ENCODE measurements at places on chromosomes 13 and 19.

GRCh38 chr13:28338006-28338574 lies 156.8 kb downstream of the FLT1 start:
- DNase-seq: no peak

DNA sequence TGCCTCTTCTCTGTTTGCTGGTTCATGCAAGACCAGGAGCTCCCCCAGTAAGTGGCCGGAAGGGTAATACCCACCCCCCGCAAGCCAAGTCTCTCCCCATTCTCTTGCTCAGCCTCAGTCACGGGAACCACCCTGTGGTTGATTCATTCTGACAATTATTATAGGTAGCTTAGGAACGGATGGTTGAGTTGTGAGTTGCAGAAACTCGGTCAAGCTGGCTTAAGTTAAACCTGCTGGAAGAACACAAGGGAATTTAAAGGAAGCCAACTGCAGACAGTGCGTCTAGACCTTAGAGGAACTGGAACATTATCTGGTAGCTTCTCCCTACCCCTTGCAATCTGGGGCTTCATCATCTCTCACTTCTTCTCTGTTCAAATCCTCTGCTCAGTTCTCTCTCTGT lies 8.9 kb downstream of the FPR1 start:
- DNase-seq: no peak

- no peak for DNase-seq
Observed at GRCh38 chr19:43760941-43761340, 6.2 kb upstream of the SMG9 start.

DNA sequence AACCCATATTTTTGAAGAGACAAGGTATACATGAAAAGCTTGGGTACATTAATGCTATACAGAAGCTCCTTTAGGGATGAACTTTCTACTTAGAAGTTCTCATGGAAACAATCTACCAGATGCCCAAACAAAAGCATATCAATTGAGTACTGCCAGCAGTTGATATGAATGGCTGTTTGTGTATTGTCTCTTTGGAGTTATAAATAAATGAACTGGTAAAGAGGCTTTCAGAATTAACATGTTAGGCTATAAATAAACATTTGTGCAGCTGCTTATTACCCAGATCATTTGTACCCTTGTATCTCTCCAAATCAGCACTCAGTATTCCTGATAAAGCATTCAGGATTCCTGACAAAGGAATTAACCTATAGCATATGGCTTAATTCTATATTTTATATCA lies 418.9 kb downstream of the FGF14 start:
- DNase-seq: no peak

DNA sequence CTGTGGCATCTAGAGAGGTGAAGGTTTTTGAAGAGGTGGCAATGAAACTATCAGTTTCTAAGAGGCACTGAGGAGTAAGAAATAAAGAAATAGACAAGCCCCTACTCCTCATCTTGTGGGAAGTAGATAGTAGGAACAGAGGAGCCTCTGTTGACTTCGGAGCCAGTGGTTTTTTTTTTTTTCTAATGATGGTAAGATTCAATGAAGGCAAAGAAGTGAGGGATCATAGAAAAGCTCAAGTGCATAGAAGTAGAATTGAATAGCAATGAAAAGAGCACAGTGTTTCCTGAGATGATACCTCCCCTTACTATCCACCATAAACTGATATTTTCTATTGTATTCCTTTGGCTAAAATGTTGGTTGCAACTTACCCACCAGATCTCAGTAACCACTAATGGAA lies 46.3 kb downstream of the FREM2 start:
- no peak for DNase-seq

- DNase-seq: no peak
Observed at GRCh38 chr19:16383584-16384161, 59.0 kb downstream of the KLF2 start.

GRCh38 chr13:112453874-112454647 lies 77.9 kb downstream of the SPACA7 start:
- no peak for DNase-seq

GRCh38 chr19:1400281-1401137 lies 833 bp downstream of the GAMT start:
- DNase-seq: peak; percentile 40

- DNase-seq: no peak
Observed at GRCh38 chr13:110559429-110559943, 2.0 kb downstream of the RAB20 start.

DNA sequence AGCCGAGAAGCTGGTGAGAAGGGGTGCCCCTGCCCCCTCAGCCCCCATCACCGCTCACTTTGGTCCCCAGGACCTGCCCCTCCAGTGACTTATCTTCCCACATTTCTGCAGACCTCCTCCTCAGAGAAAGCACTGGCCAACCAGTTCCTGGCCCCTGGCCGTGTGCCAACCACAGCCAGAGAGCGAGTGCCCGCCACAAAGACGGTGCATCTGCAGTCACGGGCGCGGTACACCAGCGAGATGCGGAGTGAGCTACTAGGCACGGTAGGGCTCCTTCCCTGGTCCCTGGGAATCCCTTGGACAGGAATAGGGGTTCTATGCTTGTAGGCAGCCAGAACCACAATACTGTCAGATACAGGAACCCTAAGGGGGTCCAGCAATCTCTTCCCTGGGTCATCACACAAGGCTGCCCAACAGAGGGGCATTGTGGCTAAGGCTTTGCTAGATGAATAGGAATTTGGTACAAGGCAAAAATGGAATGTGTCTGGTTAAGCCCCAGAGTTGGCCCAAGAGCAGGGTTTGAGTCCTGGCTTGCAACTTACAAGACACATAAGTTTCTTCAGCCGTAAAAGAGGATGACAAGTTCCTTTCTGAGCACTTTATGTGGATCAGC lies 1.0 kb downstream of the USE1 start:
- DNase-seq: no peak

GRCh38 chr13:89066868-89067466 lies 1395.8 kb downstream of the SLITRK5 start:
- DNase-seq: peak; percentile 75

GRCh38 chr13:42041011-42041683 lies 7.3 kb upstream of the DGKH start:
- peak; percentile 68 for DNase-seq

- DNase-seq: peak; percentile 50
Observed at GRCh38 chr13:97257800-97258799, 36.0 kb downstream of the MBNL2 start.

GRCh38 chr13:99589575-99589974 lies 88.3 kb downstream of the TM9SF2 start:
- DNase-seq: no peak

- DNase-seq: no peak
Observed at GRCh38 chr19:42468273-42468796, 25.6 kb upstream of the CXCL17 start.

GRCh38 chr13:86737334-86737932 lies 933.7 kb upstream of the SLITRK5 start:
- DNase-seq: no peak

DNA sequence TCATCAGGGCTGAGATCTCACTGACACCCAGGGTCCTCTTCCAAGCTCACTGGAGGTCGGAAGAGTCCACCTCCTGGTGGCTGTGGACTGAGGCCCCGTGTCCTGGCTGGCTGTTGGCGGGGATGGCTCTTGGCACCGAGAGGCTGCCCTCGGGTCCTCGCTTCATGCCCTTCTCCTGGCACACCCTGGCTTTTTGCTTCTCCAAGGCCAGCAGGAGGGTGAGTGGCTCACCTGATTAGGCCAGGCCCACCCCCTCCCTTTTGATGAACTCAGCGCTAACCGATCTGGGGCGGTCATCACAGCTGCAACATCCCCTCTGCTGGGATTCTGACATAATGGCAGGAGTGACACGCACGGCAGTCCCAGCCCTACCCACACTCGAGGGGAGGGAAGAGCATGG lies 4.4 kb downstream of the SLC39A3 start:
- no peak for DNase-seq

DNA sequence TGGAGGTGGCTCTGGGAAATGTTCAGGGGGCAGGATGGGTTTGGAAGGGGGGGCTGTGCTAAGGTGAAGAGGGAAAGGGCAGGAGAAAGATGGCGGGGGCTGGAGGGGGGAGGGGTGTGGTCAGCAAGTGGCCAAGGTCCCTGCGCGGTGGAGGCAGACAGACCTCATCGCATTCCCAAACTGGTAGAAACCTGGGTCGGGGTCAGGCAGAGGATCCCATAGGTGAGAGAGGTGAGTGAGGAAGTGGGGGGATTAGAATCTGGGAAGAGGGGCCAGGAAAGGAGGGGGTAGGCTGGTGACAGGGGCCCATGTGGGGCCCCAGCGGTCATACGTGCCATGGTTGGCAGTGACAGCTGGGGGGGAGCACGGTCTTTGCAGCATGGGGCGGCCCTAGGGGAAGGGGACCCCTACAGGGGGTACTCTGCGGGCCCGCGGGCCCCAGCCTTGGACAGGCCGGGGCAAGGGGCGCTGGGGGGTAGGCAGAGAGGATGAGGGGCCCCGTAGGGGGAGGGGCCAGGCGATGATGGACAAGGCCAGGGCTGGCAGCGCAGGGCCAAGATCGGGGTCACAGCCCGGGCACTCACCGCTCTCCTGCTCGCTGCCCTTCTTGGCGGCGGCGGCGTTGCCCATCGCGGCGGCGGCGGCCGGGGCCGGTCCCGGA lies 514 bp downstream of the PRKACA start:
- DNase-seq: no peak

- no peak for DNase-seq
Observed at GRCh38 chr19:28602675-28603298, 610.2 kb downstream of the UQCRFS1 start.

DNA sequence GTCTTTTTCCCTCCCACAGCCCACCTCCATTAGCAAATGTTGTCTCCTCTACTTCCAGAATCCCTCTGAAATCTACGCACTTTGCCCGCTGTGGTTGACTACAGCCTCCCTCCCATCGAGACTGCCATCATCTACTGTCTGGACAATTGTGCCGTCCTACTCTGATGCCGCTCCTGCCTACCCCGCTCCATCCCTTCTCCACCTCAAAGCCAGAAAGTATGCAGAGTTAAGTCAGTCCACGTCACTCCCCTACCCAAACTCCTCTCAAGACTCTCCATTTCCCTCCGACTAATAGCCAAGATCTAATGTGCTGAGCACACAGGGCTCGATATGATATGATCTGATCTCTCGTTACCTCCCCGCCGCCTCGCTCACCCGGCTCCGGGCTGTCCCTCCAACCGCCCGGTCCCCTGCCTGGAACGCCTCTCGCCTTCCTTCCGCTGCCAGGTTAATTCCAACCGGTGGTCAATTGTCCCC lies 556 bp downstream of the CACTIN start:
- peak; percentile 9 for DNase-seq

DNA sequence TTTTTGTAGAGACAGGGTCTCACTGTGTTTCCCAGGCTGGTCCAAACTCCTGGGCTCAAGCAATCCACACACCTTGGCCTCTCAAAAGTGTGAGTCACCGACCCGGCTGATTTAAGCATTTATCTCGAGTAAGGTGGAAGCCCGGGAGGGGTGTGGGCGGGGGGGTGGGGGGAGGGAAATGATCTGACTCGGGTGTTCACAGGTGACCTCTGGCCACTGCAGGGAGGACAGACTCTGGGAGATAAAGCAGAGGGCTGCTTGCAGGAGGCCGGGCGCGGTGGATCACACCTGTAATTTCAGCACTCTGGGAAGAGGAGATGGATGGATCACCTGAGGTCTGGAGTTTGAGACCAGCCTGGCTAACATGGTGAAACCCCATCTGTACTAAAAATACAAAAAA lies 7.9 kb downstream of the DENND1C start:
- DNase-seq: no peak

GRCh38 chr19:55173714-55174409 lies 6.2 kb downstream of the SYT5 start:
- peak; percentile 89 for DNase-seq

- no peak for DNase-seq
Observed at GRCh38 chr13:75347925-75348324, 134.0 kb downstream of the TBC1D4 start.

DNA sequence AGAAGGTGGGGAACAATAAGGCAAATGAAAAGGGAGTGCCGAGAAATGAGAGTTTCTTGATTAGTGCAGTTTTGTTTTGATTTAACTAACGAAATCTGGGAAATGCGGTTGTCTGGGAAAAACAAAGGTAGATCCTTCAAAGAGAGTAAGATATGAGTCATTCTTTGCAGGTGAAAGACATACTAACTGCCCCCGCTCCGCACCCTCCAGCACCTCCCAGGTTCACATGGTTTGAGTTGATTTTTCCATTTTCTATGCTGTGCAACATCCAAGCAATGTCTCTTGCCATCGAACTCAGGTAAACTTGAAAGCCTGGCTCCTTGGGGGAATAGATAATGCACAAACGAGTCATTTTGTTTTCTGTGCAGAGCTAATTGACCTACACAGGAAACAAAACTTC lies 84.1 kb upstream of the KLF12 start:
- DNase-seq: no peak

GRCh38 chr13:42170029-42170428 lies 101.9 kb upstream of the AKAP11 start:
- peak; percentile 70 for DNase-seq

GRCh38 chr13:113879017-113879416 lies 15.1 kb upstream of the GAS6 start:
- DNase-seq: peak; percentile 31

DNA sequence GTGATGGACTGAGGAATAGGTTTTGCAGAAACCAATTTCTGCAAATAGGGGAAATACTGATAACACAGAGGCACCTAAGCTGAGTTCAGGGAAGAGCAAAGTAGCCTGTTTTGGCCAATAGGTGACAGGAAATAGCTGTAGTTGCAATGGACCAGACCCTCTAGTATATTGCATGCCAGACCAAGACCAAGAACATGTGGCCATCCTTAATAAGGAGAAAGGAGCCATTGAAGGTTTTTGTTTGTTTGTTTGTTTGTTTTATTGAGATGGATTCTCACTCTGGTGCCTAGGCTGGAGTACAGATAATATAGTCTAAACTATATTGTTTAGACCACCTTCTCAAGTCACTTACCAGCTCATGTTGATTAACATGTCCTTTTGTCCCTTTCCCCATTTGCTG lies 101.5 kb downstream of the ZNF557 start:
- no peak for DNase-seq

DNA sequence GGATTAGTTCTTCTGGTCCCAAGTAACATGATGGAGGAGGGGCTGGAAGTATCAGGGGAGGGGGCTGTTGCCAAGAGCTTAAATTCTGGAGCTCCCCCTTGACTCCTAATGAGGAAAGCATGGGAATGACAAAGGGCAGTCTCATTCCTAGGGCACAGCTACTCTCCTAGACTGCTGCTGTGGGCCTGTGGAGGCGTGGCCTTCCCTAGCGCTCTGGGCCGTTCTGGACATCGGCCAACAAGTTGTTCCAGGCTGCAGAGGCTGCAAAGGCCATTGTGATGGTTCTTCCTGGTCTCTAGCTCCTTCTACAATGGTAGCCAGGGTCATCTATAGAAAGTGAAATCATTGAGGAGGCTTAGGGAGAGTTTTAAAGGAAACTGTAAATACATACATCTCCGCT lies 916.6 kb downstream of the DIAPH3 start:
- no peak for DNase-seq
